ENCODE measurements at places on chromosomes 5 and 9.
A peak's percentile ranks its signal among the peaks of the same experiment; 100 is the strongest.

DNA sequence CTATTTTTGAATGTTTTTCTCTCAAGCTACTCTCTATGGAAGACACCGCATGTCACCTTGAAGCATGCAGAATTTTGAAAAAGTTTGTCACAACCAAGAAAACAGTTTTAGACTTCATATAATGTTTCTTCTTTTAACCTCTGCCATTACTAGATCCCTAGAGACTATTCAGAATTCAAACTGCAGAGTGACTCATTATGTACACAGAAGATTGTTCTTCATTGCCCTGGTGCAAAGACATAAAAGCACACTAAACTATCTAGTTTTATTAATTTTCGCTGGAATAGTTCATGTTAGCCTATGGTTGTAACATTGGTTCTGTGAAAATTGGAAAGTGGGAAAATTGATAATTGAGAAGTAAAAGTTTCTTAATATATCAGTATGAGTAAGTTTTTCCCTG, 18.4 kb downstream of the F2RL2 start:
- DNase-seq, result peak; percentile 73

DNA sequence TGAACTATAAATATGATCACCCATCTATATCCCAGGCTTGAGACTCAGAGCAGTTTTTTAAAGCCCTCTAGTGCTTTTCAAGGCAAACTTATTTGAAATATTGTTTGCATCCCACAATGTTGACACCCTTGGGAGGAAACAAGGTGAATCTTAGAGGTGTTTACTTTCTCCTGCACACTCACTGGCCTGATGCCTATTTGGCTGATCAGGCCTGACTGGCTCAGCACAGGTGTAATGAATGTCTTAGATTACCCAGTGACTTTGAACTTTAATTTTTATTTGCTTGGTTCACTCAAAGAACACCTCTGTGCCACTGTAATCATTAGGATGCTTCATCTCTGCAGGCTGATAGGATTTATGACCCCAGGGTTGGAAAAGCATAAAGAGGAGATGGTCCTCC, 158.3 kb downstream of the KCTD16 start:
- no peak for DNase-seq

- DNase-seq, result no peak
Observed at GRCh38 chr9:34334337-34334824, 5.0 kb downstream of the NUDT2 start.

GRCh38 chr5:122532035-122532434, 220.0 kb downstream of the SNCAIP start:
- DNase-seq, result no peak

DNA sequence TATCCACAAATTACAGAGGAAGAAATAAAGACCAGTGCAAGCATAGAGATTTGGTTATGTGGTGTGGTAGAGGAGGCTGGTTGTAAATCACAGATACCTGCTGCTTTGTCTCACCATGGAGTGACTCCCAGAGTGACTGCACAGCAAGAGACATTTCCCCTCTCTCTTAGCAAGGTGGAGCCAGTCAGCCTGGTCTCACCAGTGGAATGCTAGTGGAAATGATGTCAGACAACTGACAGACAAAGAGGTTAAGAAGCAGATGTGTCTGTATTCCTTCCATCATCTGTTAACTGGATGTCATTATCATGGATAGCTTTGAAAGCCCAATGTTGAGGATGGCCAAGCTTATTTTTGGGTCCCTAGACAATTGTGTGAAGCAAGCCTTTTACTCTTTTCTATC, 509.4 kb upstream of the SEMA6A start:
- DNase-seq, result no peak

DNA sequence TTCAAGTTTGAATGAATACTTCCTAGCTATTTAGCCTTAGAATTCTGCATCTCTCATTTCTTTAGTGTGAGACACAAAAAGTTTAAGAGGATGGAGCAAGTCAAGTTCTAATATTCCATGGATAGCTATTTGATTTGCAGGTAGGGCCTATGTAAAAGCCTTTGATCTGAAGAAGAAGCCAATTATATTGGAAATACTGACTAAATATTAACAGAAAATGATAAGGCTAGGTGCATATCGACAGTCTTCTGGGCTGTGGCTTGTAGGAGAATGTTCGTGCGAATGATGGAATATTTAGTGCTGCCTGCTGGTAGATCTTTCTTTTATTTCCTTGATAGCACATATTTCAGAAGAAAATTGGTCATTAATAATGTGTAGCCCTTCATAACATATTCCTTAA, at the start of gene LECT2:
LECT2 (minus strand) TSS at position 85 of the 400 bp plus-strand sequence. CDS start 150 bp downstream, outside the sequence.
- no peak for DNase-seq

- DNase-seq, result no peak
Observed at GRCh38 chr9:92988215-92988768, 41.0 kb downstream of the FGD3 start.

- DNase-seq, result no peak
Observed at GRCh38 chr5:932628-933250, 40.1 kb downstream of the TRIP13 start.

DNA sequence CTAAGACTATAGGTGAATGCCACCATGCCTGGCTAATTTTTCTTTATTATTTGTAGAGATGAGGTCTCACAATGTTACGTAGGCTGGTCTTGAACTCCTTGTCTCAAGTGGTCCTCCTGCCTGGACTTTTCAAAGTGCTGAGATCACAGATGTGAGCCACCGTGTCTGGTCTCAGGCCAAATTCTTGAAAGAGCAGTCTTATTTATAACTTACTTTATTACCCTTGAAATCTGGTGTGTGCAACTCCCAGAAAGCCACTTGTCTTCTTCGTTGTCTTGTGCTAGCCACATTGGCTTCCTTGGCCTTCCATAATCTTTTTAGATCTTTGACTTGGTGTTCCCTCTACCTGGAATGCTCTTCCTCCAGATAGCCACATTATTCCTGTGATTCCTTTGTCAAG, 50.1 kb downstream of the CTNNA1 start:
- no peak for DNase-seq

- no peak for DNase-seq
Observed at GRCh38 chr9:74282526-74283253, 214.4 kb upstream of the RORB start.

DNA sequence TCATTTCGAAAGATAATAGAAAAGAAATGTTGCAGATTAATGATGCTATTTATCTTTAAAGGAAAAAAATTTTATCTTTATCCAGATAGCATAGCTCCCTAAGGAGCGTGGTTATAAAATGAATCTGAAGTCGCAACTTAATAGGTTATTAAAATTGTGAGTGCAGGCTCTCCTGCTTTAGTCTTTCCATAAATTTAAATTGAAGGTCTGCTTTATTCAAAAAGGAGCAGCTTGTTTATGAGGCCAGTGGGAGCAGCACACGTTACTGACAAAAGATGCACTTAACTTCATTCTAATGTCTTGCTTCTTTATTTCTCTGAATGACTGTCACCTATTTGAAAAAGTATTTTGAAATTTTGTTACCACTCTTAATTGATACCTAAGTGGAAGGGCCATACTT, 95.0 kb downstream of the ZCCHC7 start:
- DNase-seq, result no peak

DNA sequence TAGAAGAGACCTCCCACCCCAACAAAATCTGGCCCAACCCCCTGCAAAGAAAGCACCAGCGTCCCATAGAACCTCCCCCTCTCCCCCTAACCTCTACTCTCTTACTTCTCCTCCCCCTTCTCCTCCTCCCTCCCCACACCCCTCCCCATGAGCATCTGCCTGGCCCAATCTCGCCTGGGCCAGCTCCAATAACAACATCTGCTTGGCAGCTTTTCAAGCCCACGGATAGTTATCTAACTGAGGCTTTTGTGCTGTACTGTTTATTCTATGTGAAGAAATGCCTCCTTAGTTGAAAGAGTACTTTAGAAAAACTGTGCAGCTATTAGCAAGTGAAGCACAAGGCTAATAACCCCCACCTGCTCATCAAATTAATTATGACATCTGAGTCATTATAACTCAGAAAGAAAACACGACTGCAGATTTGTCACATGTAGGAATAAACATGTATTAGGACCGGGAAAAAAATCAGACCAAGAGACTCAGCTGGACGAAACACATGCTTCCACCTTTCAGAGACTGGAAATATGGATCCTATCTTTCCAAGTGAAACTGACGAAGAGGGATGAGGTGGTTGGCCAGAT, 42.8 kb downstream of the NFIB start:
- DNase-seq, result peak; percentile 91

DNA sequence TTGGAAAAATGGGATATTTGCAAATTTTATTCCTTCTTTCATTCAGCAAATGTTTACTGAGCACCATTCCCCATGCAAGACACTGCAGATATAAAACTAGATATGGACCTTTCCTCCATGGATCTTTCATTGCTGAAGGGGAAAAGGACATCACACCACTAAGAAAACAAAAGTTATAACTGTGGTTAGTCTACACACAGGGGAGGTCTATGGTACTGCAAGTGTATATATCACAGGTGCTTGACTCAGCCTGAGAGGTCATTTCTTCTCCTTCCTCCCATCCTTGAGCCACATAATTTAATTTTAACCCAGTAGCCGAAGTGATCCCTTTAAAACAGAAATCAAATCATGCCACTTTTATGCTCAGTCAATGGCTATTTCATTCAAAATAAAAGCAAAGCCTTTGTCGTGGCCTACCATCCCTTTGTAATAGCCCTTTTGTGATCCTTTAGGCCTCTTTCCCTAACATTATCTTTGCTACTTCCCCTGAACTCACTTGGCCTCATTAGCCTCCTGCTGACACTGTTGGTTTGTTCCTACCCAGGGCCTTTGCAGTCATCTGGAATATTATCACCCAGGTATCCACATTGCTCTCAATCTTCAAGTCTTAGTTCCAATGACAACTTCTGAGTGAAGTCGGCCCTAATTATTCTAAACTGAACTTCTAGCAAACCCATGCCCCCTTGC, 213.2 kb downstream of the GABRB2 start:
- DNase-seq, result no peak

DNA sequence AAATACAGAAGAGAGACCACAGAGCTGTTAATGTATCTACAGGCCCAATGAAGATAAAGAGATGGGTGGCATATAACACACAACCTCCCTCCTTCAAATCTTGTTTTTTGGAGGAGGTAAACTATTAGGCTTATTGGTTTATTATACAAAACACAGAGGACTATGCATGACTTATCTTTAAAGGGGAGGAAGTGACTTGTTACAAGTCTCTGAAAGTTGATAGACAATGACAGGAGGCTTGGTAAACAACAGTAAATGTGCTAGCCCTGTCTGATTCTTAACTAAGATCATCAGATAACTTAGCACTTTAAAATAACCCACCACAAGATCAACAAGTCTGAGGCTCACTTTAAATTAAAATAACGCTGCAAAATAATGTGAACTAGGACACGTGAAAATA, 219.0 kb downstream of the MLLT3 start:
- no peak for DNase-seq

- DNase-seq, result no peak
Observed at GRCh38 chr5:31781772-31782171, 142.8 kb downstream of the PDZD2 start.

DNA sequence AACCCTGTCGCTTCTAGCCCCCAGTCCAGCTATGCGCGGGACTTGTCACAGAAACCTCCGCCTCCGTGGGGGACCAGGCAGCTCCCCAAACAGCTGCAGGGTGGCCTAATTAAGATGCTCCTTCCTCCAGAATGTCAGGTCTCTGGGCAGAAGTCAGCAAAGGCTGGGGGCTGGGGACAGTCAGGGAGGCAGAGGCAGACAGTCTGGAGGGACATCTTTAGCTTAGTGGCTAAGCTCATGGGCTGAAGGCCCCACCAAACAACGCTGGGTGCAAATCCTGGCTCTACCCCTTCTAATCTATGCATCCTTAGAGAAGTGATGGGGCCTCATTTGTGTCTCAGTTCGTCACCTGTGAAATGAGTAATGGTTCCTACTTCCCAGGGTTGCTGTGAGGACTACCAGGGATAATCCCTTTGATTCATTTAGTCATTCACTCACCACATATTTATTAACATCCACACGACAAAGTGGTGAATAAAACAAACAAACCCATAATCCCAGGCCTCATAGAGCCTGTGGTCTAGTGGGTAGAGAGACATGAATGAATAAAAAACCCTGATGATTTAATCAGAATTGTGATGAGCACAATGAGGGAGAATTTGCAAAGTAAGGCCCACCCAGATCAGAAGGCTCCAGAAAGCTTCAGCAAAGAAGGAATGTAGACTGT, 20.2 kb upstream of the MED27 start:
- DNase-seq, result no peak

GRCh38 chr5:56006094-56006493, 11.3 kb upstream of the IL6ST start:
- no peak for DNase-seq

DNA sequence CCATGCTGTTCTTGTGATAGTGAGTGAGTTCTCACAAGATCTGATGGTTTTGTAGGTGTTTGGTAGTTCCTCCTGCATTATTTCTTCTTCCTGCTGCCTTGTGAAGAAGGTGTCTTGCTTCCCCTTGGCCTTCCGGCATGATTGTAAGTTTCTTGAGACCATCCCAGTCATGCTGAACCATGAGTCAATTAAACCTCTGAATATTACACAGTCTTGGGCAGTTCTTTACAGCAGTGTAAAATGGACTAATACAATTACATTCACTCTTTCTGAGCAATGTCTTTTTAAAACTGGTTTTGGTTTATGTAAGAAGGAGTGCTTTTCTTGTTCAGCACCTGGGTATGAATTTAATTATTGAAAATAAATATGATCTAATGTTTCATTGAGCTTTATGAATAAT, 50.7 kb upstream of the ARRDC3 start:
- no peak for DNase-seq

- DNase-seq, result no peak
Observed at GRCh38 chr5:113058706-113059226, 82.2 kb downstream of the DCP2 start.

DNA sequence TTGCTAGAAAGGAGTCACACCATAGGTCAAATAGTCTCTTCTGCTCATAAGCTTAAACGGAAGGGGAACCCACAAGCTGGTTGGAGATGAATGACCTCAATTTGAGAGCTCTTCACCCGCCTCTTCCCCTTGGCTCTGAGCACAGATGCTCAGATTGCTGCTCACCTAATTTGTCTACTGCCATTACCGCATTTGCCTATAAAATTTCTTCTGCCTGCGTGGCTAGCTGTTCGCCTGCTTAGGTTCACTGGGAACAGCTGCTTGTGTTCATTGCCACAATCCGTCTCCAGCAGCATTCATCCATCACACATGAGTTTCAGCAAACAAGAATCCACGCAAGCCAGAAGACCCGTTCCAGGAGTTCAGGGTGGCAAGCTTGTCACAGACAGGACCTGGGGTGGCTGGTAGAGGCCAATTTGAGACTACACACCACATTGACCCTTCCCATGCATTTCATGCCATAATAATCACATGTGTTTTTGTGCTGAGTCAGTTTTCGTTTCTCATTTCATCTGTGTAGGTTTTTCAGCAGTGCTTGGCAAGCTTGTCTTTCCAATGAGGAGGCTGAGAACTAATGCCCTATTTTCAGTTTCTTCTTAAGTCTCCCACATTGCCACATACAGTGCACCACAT, 50.2 kb upstream of the DNAH5 start:
- no peak for DNase-seq

GRCh38 chr5:40441733-40442132, 238.0 kb upstream of the PTGER4 start:
- DNase-seq, result no peak

DNA sequence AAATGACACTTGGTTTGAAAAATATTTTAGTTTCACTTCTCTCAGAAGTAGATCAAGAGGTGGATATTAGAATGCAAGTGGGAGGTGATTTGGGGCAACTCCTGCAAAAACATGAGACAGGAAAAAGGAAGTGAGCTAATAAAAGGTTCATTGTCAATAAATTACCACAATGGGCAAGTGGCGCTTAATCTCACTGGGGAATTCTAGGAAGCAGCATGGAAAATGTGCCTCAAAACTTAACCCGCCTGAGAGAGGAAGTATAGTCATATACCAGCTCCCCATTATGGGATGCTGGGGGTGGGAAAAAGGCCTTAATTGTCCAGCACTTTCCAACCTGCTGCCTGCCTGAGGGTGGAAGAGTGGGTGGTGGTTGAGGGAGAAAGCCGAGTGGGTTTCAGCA, 204.1 kb downstream of the ELAVL2 start:
- DNase-seq, result no peak

Data from astrocyte of the spinal cord (primary cell).